ENCODE measurements at places on chromosomes 3 and 15. TPM values are rescaled to one million over a fixed set of nuclear protein-coding genes. Genes with fewer than 3 reads are reported as not detected.

GRCh38 chr3:42556089-42556632 lies 25.6 kb downstream of the SEC22C start:
- DNase-seq: peak; percentile 53

SNRPA1 gene
- total RNA-seq: 205 TPM

DNA sequence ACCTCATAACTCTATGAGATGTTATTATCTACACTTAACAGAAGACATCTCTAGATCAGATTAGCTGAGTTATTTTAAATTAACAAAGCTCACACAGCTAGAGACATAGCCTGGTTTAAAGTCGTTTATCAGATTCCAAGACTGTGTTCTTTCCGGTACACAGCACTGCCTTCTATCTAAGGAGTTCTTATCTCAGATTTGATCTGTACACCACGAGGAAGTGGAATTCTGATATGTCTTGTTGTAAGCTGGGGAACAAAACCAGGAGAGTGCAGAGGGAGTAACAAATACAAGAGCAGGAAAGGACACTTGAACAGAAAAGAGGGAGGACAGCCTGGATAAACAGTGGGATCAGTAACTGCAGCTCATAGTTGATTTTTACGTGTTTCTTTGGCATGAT lies 61.7 kb upstream of the KCNMB2 start:
- DNase-seq: no peak

CCR3 gene
- total RNA-seq: not detected

DNA sequence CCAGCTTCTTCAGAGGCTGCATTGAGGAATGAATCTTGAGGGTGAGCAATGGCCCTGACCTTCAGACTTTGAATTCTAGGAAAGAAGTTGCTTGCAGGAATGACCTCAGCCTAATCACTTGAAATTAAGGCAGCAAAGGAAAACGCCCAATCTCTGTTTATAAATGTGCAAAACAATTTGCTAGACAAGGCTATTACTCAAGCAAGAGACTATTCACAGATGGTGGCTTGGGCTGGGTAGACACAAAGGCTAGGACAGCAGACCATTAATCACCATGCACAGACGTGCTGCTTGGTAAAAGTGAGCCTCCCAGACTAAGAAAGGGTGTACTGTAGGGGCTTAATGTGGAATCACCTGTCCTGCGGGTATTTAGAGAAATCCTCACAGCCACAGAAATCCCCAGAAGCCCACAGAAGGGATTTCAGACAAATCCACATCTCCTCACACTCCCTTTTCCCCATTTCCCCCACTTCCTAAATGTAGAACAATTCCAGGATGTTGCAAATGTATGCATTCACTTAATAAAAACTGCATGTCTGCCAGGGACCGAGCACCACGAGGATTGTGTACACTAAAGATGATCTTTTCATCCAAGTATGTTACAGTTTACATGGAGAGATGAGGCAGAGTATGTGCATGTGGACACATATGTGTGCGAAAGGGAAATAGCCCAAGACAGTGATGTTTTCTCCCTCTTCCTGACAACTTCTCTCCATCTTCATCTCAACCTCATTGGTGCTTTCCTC lies 259.5 kb downstream of the THSD4 start:
- no peak for DNase-seq

- no peak for DNase-seq
Measured at GRCh38 chr3:100779480-100779879, 70.2 kb downstream of the TFG start.

DNA sequence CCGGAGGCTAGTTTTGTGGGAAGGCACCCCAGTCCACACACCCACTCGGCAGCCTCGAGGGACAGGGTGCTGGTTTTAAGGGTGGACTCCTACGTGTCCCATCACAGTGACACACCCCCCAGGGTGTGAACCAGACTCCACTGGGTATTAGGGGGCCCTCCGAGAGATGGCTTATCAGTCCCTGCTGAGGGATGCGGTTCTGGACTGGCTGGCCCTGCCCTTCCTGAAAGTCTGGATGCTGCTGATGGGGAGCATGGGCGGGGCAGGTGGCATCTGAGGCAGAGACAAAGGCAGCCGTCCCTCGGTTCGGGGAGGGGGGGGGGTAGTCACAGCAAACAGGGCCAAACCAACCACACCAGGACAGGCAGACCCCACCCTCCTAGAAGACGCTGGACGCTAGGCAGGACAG lies 939 bp upstream of the ULK3 start:
- DNase-seq: no peak

GRCh38 chr3:178475062-178475461 lies 61.2 kb upstream of the KCNMB2 start:
- no peak for DNase-seq

DNA sequence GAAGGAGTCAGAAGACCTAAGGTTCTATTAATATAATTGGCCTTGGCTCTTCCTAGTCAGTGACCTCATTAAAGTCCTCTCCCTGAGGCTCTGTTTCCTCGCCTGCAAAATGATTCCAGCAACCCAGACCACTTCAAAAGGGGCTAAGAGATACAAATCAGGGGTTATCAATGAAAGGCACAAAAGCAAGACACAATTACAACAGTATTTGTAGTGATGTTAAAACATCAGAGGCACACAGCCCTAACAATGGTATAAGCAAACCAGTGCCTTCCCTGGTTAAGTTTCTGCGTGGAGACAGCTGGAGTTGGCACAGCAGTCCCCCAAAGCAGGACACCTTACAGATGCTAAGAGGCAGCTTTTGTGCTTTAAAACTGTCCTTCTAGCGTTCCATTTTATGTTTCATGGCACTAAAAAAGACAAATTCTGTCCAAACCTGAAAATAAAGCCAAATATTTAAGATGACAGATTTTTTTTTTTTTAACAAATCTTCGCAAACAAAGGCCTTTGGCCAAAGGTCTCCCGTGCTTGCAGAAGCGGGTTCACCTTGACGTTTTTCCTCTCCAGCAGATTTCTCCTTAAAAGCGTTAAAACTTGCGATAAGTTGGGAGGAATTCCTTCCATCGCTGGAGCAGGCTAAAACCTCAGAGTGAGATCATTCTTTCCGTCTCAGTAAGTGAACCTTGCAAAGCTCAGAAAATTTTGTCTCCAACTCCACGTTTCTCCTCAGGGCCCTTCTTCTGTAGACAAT lies 999 bp downstream of the ZNF280D start:
- DNase-seq: peak; percentile 7

DNA sequence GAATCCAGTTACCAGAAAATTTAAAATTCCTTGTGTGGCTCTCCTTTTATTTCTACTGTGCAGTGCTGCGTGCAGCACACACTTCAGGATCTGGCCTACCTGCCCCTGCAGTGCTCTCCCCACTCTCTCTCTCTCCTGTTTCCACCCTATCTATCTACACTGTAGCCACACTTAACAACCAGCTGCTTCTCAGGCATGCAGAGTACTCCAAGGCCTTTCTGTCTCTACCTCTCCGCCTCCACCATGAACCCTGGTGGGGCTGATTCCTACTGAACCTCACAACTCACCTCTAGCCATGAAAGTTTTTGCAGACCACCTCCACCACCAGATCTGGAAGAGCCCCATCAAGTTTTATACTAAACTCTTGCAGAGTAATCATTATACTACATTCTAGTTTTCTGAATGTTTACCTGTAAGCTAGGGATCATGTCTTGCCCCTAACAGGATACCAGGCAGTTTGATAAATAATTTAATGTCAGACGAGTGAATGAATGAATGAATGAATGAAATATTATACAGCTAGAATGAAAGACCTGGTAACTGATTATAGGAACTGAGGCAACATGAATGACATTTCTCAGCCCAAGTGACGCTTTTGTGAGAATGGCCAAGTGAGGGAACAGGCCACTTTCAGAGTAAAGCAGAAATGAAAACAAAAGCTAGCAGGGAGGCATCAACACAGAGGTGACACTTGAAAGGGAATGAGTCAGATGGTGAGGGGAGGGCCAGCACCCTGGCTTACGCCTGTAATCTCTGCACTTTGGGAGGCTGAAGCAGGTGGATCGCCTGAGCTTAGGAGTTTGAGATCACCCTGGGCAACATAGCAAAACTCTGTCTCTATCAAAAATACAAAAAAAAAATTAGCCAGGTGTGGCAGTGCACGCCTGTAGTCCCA lies 363.5 kb downstream of the FOXP1 start:
- peak; percentile 84 for DNase-seq

- DNase-seq: no peak
Measured at GRCh38 chr15:47963265-47963664, 157.5 kb upstream of the SLC24A5 start.

DNA sequence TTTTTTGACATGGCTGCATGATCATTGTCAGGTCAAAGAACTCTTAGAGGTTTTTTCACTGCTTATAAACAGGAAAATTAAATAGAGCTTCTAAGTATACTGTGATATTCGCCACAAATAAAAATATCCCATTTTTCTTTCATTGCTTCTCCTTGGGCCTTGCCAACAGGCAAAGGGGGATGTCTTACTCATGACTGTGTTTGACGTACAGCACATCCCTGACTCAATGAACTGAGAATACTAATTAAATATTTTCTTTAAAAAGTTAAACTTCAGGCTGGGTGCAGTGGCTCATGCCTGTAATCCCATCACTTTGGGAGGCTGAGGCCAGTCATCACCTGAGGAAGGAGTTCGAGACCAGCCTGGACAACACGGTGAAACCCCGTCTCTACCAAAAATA lies 41.4 kb upstream of the CCDC80 start:
- no peak for DNase-seq

DNA sequence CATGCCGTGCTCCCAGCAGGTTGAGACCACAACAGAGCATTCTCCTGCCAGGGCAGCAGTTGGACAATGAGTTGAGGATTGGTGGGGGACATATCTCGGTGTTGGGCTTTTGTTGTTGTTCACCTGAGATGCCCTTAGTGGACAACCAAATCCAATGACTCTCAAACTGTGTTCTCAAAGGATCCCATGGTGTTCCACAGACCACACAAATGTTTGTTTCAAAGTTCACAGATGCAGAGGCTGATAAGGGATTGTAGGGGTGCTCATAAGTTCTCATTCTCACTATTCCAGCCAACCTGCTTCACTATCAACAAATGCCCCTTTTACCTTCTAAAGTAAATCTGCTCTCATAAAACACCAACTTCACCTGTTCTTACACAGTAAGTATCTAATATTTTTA lies 159.9 kb downstream of the OSBPL10 start:
- no peak for DNase-seq

GRCh38 chr15:74053941-74054529 lies 28.3 kb downstream of the GOLGA6A start:
- peak; percentile 82 for DNase-seq

GRCh38 chr3:143978263-143978631 lies 6.6 kb downstream of the DIPK2A start:
- no peak for DNase-seq
